Inflammatory macrophage treated with lipopolysaccharide for 4 hours (primary cell): ENCODE measurements at places on chromosomes 5 and 9.
A peak's percentile ranks its signal among the peaks of the same experiment; 100 is the strongest.

GRCh38 chr9:108056084-108056804 lies 566.7 kb upstream of the KLF4 start:
- peak; percentile 64 for DNase-seq

- DNase-seq, result no peak
These were observed 784.2 kb upstream of the RIOK2 start for GRCh38 chr5:97967292-97967691.

DNA sequence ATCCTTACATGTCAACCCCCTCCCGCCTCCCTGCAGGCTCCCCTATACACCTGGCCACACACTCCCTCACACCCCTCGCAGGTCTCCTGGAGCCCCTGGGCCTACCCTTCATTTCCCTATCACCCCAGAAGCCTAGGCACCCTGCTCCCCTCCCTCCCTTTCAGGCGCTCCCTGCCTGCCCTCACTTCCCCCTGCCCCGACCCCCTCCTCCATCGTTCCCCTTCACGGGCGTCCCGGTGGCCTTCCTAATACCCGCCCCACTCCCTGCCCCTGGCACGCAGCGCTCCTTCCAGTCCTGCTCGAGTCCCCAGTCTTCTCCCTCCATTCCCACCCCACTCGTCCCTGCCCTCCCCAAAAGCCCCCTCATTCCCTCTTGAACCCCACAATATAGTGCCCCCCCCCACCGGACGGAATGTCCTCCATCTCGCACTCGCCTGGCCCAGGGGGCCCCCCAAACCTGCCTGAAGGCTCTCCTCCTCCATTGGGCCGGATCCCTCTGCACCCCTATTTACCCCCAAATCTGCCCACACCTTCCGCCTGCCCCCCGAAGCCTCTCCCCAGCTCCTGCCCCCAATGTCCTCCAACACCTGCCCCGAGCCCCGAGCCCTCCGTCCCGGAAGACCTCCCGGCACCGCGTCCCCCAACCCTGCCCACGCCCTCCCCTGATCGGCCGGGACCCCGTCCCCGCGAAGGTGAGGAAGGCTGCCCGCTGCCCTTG lies 746 bp downstream of the STRBP start:
- DNase-seq, result no peak

DNA sequence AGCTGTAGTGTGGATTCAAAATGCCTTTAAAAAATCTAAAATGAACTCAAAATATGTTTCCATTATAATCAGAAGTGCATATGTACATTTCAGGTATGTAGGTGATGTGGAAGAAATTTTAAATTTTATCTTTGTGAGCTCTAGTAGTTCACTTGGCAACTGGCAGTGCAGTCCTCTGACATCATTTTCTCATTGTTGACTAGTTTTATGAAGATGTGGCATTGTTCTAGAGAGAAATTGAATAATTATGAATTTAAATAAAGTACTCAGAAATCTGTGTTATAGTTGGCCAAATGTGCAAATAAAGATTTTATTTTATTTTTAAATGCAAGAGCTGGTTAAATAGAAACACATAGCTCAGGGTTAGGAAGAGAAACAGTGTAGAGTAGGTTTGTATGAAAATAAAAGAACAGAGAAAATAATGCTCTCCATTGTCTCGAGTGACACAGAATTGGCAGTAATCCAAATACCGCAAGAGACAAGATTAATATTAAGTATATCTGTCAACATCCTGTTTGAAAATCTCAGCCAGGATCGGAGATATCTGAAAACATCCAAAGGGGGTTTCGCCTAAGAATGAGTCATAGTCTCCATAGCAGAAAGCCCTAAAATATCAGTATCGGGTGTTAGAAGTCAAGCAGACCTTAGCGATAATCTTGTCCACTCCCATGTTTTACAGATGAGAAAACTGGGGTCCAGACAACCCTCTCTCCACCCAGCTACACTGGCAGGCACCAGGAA lies 189.4 kb downstream of the CCDC192 start:
- DNase-seq, result no peak

DNA sequence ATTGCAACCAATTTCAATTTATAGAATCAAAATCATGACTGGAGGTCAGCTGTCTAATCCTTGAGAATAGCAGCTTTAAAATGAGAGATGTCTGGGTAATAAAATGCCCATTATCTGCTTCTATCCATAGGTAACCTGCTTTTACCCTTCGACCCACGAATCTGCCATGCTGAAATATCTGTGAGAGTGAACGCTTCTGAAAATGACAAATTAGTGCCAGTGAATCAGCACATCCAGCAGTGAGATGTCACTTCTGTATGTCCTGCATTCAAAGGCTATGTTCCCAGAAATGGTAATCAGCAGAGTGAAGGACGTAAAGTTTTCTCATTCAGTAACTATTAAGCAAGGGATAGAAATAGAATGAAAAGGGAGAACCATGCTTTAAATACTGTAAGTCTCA lies 532.4 kb upstream of the ITGA1 start:
- no peak for DNase-seq

DNA sequence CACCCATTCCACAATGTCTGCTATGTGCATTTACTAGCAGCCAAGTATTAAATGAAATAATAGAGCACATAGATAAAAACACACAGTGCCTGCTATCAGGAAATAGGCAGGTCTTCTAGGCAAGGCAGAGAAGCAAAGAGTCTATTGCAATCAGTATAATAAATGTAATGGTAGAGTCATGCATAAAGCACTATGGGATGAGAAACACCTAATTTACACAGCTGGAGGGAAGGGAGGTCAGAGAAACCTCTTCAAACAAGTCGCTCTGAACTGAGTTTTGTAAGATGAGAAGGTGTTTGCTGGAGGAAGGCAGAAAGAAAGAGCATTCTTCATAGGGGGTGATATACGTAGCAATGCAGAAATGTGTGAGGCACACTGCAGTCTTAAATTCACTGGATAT lies 341.0 kb upstream of the DMAC1 start:
- DNase-seq, result no peak

DNA sequence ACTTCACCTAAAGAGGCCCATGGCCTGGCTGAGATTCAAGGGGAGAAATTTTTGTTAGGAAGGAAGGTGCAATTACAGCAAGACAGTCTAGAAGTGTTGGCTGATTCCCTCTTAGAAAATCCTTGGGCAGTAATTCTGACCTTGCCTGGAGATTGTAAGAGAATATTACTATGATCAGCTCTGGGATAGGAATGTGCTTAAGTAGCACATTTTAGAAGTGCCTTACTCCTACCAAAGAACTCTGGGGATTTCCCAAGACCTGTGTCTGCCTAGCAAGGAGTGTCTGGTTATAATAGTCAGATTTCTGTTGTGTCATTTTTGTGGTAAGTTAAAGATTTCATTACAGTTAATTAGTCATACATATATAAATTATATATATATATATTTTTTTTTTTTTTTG lies 52.3 kb downstream of the NLN start:
- DNase-seq, result peak; percentile 41

GRCh38 chr9:120846906-120847305 lies 4.2 kb upstream of the PSMD5 start:
- DNase-seq, result no peak

- DNase-seq, result no peak
These were observed 477.6 kb downstream of the ZSWIM6 start for GRCh38 chr5:61809651-61810050.

GRCh38 chr5:850511-851006 lies at the start of gene ZDHHC11:
Gene ZDHHC11, minus strand, starts transcription at chr5:850986. Its CDS starts 384 bp downstream, at chr5:850602.
- no peak for DNase-seq

DNA sequence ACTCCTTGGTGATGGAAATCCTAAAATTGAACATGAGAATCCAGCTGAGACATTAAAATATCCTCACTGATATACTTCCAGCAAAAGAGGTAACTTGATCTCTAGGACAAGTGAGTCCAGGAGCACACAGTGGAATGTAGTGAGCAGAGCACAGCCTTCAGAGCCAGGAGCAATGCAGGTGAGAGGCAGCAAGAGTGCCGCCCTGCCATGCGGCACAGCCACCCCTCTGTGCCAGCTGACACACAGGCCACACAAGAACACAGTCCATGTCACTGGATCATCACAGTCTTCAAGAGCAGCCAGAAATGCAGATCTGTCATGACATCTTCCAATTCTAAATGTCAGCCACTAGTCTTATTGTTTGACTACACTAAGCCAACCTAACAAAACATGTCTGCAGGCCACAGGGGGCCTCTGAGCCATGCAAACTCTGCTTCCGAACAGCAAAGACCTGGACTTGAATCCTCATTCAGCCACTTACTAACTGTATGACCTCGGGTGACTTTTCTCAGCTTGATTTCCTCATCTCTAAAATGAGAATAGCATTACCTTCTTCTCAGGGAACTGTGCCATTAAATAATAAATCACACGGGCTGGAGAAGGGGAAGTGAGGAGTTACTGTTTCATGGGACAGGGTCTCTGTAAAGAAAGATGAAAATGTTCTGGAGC lies 47.0 kb downstream of the CCDC125 start:
- no peak for DNase-seq

DNA sequence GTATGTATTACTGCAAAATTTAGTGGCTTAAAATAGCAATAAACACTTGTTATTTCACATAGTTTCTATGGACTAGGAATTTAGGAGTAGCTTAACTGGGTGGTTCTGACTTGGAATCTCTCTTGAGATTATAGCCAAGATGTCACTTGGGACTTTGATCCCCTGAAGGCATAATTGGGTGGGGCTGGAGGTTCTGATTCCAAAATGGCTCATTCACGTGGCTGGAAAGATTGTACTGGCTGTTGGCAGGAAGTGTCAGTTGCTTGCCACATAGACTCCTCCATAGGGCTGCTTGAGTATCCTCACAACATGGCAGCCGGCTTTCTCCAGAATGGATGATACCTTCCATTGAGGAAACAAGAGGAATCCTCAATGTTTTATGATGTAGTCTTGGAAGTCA lies 11.3 kb downstream of the GALNT12 start:
- DNase-seq, result no peak

DNA sequence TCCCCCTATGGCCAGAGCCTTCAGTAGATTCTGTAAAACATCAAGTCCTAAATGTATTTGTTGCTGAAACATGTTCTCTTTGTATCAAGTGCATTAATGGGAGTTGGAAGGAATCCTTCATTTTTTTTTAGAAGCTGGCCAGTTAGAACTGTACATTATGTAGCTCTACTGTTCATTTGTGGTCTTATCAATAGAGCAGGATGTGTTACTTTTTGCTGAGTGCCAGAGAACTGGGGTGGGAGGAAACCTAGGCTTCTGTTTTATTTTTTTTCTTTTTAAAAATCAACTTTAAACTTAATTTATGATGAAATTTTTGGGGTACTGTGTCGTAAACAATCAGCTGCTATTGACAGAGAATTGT lies 5.1 kb downstream of the PIP5K1B start:
- DNase-seq, result no peak

GRCh38 chr9:134929193-134930158 lies 11.8 kb upstream of the FCN1 start:
- peak; percentile 95 for DNase-seq

- DNase-seq, result no peak
These were observed 837 bp upstream of the AHRR start for GRCh38 chr5:320524-321229.

- peak; percentile 22 for DNase-seq
These were observed 48.7 kb upstream of the CTSL start for GRCh38 chr9:87676976-87677775.

DNA sequence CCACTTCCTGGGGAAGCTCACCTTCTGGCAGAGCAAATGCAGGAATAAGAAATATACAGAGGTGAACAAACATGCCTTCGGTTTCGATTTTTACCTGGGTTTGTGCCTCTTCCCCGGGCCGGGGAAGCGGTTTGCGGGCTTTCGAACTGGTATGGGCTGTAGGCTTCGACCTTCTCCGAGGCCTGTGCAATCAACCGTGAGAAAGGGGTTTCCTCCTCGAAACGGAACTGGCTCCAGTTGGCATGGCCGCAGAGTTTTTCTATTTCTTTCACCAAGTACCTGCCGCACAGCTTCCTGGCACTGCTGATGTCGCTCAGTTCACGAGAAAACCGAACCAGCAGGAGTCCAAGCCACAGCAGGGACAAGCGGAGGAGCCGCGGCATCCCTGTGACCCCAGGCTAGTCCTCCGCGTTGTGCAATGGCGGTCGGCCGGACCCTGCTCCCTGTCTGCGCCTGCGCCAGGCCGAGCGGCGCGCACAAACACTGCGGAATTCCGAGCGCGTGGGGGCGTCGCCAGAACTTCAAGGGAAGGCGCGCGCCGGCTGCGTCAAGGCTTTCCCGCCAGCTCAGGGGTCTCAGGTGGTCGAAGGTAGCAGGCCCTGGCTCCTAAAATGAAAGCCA lies at the start of gene INSL6:
TSS of gene INSL6 (minus strand) at position 420 of the 621 bp plus-strand sequence. CDS start at position 383, 37 bp downstream.
- DNase-seq, result no peak

DNA sequence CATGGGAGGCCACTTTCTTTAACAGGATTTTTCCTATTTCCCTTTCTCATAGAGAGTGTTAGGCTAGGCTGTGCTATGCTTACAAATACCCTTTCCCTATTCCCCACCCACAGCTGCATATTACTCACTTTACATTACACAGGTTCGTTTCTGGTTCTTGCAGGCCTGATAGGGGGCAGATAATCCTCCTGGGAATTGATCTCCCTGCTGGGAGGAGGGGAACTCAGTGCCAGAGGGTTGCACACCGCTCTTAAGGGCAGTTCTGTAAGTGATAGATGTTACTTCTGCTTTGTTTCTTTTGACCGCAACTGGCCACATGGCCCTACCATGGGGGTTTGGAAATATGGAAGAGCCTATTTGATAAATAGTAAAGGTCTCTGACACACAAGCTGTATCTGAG lies 54.0 kb upstream of the NTRK2 start:
- no peak for DNase-seq

GRCh38 chr5:122846051-122846550 lies 688 bp downstream of the SNX24 start:
- no peak for DNase-seq

DNA sequence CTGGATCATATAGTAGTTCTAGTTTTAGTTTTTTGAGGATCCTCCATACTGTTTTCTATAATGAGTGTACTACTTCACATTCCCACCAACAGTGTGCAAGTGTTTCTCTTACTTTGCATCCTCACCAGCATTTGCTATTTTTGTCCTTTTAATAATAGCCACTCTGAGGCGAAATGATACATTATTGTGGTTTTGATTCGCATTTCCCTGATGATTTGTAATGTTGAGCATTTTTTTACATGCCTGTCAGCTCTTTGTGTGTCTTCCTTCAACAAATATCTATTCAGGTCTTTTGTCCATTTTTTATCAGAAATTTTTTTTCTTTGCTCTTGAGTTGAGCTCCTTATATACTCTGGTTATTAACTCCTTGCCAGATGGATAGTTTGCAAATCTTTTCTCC lies 114.0 kb downstream of the ADAMTSL1 start:
- no peak for DNase-seq

- no peak for DNase-seq
These were observed 66.4 kb downstream of the ZNF354C start for GRCh38 chr5:179126506-179126991.

- peak; percentile 28 for DNase-seq
These were observed 290.5 kb downstream of the SLF1 start for GRCh38 chr5:94908889-94909480.

- no peak for DNase-seq
These were observed 111.9 kb downstream of the ROR2 start for GRCh38 chr9:91837981-91838731.

DNA sequence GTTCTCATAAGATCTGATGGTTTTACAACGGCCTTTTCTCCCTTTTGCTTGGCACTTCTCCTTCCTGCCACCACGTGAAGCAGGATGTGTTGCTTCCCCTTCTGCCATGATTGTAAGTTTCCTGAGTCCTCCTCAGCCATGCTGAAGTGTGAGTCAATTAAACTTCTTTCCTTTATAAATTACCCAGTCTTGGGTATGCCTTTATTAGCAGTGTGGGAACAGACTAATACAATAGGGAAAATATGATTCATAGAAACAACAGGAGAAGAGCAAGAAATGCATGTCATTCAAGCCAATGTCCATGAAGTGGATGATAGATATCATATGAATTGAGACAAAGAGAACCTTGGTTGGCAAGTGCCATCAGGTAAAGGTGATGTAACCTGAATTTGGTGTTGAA lies 128.3 kb upstream of the HAPLN1 start:
- DNase-seq, result peak; percentile 1
